ENCODE measurements at places on chromosomes 11 and 22. TPM values are rescaled to one million over a fixed set of nuclear protein-coding genes. Genes with fewer than 3 reads are reported as not detected.

OLFML1 gene
- 40.7 TPM for total RNA-seq

- DNase-seq: no peak
Observed at GRCh38 chr22:40118979-40119378, 58.7 kb upstream of the TNRC6B start.

PELI3 gene
- total RNA-seq: 15.7 TPM

- DNase-seq: no peak
Observed at GRCh38 chr11:12717851-12718291, 43.6 kb downstream of the TEAD1 start.

DNA sequence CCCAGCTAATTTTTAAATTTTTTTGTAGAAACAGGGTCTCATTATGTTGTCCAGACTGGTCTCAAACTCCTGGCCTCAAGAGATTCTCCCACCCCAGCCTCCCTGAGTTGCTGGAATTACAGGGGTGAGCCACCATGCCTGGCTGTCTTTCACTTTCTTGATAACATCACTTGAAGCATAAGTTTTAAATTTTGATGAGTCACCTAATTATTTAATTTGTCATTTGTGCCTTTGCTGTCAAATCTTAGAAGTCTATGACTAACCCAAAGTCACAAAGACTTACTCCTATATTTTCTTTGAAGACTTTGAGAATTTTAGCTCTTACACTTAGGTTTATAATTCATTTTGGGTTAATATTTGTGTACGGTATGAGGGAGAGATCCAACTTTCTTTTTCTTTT, 14.5 kb upstream of the MSANTD2 start:
- DNase-seq: no peak

DNA sequence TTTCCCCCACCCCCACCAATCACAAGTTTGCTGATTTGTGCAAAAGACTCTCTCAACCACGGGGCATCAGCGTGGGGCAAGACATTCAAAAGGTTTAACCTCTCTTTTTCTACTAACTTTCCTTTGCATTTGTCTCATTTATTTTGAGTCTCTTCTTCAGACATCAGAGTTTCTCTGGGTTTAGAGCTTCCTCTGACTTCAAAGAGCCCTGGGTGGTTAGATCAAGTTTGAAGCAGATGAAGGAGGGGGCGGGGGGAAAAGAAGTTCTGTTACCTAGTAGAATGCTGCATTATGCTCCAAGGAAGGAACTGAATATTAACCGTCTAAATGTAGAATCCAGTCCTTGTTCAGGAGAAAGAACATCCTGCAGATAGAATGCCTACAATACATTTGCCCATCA, 24.5 kb downstream of the GAS2 start:
- DNase-seq: no peak

DNA sequence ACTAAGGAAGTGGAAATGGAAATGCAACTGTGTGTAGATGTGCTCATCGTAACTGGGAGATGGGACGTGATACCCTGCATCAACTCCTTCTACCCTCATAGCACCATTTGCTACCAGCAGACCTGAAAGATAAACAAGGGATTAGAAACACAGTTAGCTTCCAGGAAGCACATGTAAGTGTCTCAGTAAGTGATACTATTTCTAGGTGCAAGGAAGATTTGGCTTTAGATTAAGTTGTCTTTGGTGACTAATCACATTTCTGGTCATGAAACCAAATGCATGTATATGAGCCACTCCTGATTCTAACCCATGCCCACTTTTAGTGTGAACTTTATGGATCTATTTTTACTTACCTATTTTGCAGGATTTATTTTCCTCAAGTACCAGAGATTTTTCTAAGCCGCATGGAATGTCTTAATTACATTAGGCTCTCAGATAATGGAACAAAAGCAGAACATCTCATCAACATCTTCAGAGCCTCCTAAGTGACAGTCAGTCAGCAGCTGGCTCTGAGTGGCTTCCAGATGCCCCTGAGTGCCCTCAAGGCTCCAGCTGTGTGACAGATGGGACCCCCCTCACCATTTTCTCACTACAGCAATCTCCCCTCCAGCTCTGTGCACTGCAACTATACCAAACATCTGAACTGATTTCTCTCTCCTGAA, 21.2 kb downstream of the SLC5A12 start:
- no peak for DNase-seq

DNA sequence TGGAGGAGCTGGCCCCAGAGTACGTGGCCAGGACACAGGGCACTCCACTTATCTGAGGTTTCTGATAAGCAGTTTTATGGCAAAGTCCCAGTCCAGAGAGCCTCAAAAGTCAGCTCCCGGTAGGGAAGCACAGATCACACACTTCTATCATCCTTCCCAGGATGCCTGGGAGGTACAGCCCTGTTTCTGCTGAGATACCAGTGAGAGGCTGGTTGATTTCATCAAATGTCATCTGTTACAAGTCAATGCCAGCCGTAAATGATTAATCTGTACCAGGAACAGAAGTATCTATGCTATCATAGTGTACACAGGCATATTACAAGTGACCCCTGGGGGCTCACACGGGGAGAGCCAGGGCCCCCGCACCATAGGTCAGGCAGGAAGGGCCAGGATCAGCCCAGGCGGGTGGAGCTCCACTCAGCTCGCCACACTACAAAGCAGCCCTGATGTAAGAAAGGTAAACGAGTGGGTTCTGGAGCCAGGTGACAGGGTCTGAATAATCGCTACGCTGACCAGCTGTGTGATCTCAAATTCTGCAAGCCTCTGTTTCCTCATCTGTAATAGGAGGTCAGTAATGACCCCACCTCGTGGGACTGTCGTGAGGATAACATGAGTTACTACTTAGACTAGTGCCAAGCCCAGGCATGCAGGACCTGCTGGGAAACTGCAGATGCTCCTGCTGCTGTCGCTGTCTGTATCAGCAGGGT, 17.6 kb downstream of the PLA2G6 start:
- no peak for DNase-seq

GRCh38 chr11:92888696-92889095, 80.8 kb upstream of the MTNR1B start:
- DNase-seq: no peak

OR8B3 gene
- total RNA-seq: not detected

TBX1 gene
- total RNA-seq: 0.65 TPM

YPEL4 gene
- 1.8 TPM for total RNA-seq

DNA sequence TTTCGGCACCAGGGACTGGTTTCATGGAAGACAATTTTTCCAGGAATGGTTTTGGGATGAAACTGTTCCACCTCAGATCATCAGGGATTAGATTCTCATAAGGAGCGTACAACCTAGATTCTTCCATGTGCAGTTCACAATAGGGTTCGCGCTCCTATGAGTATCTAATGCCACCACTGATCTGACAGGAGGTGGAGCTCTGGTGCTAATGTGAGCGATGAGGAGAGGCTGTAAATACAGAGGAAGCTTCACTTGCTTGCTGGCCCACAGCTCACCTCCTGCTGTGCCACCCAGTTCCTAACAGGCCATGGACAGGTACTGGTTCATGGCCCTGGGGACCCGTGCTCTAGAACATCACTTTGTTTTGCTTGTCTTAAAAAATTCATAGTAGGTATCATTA, 41.8 kb upstream of the AMPD3 start:
- no peak for DNase-seq

DNA sequence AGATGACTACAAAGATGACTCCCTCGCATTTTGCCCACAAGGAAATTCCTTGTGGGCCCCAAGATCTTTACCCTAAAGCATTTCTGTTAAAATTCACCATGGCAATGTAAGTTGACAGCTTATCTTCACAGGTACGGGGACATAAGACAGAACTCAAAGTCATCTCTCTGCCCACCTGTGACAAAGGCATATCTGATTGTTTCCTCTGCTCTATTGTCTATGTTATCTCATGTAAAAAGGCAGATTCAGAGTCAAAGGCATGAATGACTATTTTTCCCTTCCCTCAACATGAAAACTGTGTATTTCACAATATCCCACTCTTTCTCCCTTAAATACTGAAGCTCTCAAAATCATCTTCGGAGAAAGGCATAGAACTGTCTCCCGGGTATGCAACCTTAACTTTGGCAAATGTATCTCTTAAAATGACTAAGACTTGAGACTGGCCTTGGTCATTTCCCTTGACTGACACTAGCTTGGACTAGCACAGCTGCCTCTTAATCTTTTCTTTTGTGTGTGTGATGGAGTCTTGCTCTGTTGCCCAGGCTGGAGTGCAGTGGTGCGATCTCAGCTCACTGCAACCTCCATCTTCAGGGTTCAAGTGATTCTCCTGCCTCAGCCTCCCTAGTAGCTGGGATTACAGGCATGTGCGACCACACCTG, 103.2 kb downstream of the MICAL3 start:
- DNase-seq: no peak

- DNase-seq: no peak
Observed at GRCh38 chr11:71118671-71119250, 133.6 kb downstream of the SHANK2 start.

- DNase-seq: no peak
Observed at GRCh38 chr22:29313576-29314466, 1.7 kb downstream of the RASL10A start.

PGA3 gene
- total RNA-seq: 10.4 TPM

DNA sequence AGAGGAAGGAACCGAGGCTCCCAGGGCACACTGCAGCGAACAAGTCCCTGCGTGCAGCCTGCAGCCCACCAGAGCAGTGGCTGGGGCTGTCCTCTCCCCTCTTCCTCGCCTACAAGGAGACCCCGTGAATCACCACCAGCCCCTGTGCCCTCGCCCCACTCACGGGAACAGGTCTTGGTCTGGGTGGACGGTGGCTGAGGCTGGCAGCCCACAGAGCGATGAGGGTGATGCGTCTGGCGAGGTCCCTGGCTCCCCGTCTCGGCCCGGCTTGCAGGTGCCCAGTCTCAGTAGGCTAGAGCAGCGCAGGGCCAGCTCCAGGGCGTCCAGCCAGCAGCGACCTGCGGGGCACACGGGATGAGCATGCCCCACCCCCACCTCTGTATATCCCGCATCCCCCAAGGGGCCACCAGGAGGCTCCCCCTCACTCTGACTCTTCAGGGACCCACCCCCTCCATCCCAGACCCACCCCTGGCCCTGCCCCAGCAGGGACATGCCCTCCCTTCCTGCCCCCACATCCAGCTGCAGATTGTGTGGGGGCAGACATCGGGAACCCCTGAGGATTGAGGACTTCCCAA, 50.5 kb upstream of the CARS1 start:
- no peak for DNase-seq

DNA sequence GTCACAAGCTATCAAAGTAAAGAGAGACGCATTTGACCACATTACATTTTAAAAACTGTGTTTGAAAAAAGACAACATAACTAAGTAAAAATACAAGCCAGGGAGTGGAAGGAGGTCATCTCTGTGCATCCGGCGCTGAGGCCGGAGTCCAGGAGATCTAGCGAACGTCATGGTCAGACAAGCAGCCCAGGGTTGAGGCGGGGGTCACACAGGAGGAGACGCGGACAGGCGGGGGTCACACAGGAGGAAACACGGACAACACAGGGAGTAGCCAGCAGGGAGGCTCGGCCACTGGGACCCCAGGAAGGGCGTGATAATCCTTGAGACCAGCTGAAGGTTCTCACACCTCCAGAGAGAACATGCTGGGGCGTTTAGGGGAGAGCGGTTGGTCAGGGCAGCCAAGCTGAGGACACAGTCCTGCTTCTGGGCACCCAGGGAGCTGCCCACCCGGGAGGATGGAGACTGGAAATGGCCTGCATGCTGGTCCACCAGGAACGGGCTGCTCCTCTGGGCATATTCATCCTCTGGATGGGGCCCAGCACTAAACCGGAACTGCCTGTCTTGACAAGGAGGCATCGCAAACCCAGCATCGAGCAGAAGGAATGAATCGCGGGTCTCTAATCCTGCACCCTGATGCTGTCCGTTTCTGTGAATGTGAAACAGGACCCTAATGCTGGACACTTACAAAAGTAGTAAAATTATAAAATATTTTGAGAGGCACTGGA, 40.9 kb upstream of the MUC5AC start:
- DNase-seq: no peak

GRCh38 chr11:97574976-97575665, 1185.3 kb downstream of the JRKL start:
- no peak for DNase-seq

GRCh38 chr22:38025514-38025913, 31.7 kb upstream of the PICK1 start:
- DNase-seq: no peak

GRCh38 chr11:45000918-45001317, 50.2 kb upstream of the TP53I11 start:
- DNase-seq: no peak

DNA sequence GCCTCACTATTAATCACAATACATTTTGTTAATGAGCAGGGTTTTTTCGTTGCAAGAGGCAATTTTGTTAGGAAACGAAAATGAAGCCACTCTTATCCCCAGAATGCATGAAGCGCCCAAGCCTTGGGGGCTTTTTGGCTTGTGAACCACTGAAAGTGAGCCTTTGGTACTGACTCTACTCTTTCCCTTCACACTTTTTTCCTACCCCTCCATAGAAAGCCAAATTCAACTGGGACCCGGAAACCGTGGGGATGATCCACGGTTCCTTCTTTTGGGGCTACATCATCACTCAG, 4.8 kb downstream of the SLC17A6 start:
- no peak for DNase-seq

DNA sequence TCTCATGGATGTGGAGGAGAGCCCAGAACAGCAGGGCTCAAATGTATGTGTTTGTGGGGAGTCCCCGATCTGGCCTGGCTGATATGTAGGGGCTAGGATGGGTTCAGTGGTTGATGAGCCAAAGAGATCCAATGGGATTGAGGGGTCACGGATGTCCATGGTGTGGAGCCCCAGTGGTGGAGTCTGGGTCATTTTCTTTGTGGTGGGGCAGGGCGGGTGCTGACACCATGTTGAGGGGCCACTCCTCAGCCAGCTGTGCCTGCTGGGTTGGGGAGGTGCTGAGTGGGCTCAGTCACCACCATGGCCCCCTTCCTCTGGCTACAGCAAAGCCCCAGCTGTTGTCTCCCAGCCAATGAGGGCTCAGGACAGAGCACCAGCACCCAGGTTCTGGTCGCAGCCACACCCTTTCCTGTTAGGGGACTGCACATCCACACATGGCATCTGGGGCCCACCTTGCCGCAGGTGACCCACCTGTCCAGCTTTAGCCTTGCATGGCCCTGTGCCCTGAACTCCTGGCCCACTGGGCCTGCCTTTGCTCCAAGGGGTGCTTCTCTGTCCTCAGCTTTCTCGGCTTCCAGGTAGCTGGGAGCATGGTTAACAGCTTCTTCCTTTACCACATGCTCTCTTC, 3.2 kb upstream of the GNAZ start:
- DNase-seq: no peak

DNA sequence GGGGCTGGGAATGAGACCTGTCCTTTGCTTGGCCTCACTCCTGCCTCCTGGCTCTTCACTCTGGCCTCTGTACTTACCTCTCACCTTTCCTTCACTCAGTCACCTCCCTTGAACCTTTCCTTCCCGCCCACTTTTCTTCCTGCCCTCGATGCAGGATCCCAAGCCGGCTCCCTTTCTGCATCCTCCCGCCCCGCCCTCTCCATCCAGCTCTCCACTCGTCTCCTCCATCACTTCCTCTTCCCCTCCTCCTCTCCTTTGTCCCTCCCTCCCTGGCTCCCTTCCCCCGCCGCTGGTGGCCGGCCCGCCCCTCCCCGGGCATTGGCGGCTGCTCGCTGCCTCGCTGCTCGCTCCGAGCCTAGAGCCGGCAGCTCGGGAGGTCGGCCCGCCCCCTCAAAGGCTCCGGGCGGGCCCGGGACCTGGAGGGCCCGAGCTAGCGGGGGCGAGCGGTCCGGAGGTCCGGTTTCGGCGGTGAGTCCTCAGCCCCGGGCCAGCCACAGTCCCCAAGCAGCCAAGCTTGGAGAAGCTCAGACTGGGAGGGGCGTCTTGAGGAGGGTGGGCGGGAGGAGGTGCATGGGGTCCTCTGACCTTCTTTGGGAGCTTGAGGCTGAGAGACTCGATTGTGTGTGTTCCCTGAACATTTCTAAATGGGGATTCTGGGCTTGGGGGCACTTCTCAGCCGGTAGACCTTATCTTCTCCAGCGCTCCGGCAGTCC, 13.8 kb downstream of the PHLDB1 start:
- peak; percentile 23 for DNase-seq

APLNR gene
- 1.3 TPM for total RNA-seq
